SJCRH30 (cell line): ENCODE measurements at places on chromosomes 4 and X.

DNA sequence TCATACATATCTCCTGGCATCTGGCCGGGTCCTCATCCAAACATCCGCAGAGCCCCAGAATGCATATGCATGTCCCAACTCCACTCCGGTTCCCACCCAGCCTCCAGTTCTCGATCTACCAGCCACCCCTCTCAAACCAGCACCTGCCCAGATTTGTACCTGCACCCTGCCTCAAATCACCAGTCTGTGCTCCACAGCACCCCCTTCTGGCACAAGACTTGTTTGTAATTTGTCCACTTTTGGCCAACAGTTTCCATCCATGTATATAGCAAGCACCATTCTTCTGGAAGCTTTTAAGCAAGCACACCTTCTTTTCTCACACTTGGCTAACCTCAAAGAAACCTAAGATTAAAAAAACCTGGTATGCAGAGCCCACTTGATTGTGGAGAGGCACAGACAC, 644.1 kb downstream of the MID1IP1 start:
- peak; percentile 27 for DNase-seq

DNA sequence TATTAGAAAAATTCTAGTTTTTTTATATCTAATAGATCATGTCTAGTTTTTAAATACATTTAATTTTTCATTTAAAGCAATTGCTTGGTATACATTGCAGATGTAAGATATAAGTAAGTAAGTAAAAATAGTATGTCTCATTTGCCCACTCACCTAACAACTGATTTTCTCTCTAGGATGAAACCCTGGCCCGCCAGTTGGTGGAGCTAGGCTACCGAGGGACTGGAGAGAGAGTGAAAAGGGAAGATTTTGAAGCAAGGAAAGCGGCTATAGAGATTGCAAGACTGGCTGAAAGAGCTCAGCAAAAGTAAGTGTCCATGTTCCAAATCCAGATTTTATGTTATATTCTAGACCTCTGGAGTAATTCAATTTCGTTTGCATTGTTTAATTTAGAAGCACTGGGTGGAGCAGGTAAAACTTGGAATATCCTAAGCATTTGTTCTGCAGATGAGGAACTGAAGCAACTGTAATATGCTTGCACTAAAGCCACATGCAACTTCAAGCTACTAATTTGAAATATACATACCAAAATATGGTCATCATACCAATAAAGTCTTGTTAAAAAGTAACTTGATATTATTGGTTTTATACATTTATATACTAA, 27.1 kb downstream of the CFAP299 start:
- DNase-seq: peak; percentile 68

- DNase-seq: no peak
These were observed 23.5 kb upstream of the ETNPPL start for GRCh38 chr4:108786351-108786750.

DNA sequence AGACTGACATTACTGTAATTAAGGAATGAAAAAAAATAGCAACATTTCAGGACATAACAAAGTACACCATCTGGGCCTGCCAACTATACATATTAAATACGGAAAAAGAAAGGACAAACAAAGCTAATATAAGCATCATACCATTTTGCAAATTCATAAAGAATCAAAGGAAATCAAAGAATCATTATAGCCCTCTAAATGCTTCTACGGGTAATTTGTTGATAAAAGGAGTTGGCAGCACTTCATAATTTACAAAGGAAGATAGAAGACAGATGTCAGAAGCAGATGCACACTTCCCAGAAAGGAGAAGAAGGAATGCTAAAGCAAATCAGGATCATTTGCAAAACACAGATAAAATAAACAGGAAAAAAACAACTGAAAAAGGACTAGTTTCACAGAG, 1757.3 kb downstream of the PCDH7 start:
- no peak for DNase-seq

GRCh38 chr4:34261799-34262314, 1982.5 kb downstream of the ARAP2 start:
- no peak for DNase-seq

DNA sequence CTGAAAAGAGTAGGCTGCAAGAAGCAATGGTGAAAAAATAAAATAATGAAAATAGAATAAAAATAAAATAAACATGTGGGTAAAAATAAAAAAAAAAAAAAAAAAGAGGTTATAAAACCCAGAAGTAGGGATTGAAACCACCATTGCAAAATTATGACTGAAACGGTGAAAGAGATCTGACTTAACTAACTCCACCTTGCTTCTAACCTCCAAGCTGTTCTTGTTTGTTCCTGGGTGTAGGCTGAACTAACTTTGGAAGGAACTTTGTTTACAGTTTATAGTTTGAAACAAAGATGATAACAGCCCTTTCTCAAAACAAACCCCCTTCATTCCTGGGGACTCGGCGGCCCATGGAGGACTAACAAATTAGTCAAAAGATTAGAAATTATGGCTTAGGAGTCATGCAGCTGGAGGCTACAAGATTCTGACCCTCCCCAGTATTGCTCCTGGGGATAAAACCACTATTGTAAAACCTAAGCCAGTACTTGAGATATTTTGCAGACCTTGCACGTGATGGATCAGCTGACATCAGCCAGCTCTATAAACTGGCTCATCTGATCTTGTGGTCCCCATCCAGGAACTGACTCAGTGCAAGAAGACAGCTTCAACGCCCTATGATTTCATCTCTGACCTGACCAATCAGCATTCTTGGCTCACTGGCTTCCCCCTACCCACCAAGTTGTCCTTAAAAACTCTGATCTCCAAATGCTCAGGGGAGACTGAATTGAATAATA, 30.4 kb downstream of the DDX60L start:
- DNase-seq: no peak

DNA sequence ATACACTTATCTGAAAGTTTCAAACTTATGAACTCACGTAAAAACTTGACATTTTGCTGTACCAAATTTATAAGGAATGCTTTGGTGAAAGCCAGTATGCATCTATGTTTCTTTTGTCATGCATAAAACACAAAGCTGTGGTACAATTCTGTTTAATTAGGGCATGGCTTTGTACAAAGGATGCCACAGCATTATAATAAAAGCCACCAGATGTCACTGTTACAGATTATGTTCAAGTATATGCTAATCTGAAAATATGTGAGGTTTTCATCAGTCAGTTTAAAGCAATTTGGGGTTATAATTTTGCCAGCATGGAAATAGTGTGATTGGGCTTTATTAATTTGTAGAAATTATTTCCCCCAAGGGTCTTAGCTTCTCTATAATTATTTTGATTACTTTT, 69.0 kb downstream of the ATOH1 start:
- DNase-seq: no peak

DNA sequence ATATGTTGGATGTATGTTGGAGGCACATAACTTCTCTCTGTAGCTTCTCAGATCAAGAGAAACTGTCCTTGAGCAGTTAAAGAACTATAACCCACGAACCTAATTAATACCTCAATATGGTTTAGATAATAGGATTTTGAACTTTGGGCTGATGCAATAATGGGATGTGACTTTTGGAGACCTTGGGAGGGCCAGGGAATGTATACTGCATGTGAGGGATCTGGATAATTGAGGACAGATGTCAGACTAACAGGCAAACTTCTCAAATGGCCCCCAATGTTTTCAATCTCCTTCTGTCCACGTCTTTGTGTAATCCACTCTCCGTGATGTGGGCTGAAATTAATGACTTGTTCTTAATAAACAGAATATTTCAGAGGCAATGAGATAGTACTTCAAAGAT, 202.2 kb upstream of the FAT4 start:
- no peak for DNase-seq

DNA sequence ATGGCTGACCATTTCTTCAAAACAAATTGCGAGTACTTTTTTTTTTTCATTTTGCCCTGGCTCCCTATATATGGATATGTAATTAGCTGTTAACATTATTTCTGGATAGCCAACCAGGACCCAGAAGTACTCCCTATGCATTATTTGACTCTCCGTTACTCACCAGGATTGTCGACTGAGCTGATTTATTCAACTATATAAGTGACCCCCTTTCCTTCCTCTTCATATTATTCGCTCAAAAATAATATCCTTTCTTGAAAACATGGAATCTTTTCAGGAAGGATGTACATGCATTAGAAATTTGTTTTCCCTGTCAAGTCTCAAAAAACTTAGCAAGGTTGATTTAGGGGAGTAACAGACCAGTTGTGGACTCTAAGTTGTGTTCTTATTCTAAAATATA, 114.1 kb upstream of the KLHL4 start:
- DNase-seq: no peak

DNA sequence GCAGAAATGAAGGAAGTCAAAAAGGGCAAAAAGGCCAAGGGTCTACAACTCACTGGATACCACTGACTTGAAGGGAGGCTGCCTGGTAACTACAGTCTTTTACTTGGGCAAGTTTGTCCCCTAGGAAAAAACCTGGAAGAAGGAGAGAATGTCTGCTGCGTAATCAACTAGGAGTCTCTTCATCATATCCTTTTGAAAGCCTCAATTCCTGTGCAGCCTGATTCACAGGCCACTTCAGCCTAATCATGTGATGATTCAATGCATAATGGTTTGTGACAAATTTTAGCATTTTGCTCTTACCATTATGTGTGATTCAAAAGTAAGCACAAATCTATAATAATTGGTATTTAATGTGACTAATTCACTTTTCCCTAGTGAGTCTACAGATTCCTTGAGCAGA, 273.6 kb downstream of the FRMPD4 start:
- DNase-seq: no peak

DNA sequence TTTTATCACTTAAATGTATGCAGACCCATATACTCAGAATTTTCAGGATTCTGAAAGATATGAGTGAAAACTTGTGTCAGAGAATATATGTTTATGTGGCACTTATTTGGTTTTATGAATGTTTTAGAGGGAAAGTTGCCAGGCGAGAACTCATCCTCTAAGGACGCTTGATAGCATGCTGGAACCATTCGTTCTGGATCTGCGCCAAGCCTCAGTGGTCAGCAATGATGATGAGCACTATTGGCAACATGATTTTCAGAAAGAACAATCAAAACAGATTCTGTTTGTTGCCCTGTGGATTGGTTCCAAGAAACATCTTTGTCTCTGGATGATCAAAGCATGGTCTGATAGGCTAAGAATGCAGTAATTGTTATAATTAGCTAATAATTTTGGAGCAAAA, 32.1 kb upstream of the RAPGEF2 start:
- peak; percentile 12 for DNase-seq

DNA sequence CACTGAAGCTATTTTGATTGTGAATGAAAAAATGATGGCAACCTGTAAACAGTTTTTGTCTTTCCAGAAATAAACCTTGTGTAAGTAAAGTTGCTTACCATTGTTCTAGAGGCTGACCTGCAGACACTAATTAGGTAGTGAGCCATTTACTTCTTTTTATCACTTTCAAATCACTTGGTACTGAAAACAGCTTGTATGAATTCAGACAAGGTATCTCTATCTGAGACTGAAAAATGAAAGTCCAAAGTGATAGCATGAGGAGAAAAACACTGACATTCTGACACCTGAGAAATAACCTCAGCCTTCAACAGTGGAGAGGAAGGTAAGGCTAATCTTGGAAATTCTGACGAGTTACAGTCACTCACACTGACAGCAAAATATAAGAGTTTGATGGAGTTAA, 238.8 kb downstream of the GPC3 start:
- DNase-seq: no peak

- no peak for DNase-seq
These were observed 286.2 kb downstream of the IL1RAPL2 start for GRCh38 chrX:104852241-104852640.

DNA sequence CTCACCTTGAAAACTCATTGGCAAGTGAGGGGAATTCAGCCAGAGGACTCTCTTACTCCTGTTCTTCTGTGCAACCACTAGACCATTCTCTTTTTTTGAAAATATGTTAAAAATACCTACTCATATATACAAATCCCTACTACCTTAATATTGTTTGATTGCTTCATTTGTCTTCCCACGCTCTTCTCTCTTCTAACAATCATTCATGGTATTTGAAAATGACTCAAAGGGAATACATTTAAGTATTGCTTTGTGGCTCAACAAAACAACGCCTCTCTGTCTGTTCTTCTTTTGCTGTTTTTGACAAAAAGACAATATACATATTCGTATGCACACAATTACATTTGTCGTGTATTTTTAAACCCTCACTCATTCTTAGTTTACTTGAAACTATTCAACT, 589.4 kb downstream of the ANKRD50 start:
- no peak for DNase-seq

- DNase-seq: no peak
These were observed 13.7 kb downstream of the CLRN2 start for GRCh38 chr4:17528551-17529165.

DNA sequence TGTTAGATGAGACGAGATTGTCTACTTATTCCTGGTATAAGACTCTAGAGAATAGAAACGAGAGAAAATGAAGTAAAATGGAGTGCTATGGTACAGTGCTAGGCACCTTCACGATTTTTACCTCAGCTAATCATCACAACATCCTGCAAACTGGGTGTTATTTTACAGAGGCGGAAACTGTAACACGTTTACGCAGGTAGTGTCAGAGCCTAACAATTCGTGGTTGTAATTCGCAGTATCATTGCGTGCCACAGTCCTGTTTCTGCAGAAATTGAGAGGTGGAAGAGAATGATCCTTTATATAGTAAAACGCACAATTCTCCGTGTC, 383 bp upstream of the TBC1D19 start:
- no peak for DNase-seq

GRCh38 chrX:44265559-44265958, 77.9 kb downstream of the EFHC2 start:
- no peak for DNase-seq

DNA sequence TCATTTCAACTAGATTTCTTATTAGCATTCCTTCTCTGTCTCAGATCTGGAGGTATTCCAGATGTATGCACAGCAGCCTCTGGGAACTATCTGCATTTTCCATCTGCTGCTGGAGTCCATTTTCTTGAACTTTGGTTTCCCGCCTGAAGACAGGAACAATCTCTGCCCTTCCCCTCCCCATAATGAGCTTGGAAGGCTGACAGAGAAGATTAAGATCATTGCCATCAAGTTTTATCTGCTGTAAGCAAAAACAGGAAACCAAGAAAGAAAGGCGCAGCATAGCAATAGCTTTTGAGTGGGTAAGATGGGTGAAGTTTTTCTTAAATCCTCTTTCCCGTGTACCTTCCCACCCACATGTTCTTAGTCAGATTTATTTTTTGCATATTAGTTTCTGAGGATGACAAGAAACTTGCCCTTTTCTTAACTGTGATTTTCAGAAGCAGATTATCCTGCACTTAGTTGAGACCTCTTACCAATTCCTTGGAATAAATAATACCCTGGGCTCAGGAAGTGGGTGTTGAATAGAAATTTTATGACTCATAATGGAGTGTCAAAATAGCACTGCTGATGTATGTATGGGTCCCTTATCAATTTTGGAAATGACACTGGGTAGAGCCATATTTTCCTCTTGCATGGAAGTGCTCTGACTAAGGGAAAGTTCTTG, 78.3 kb downstream of the CT47B1 start:
- DNase-seq: no peak

- DNase-seq: peak; percentile 4
These were observed 18.4 kb downstream of the IQSEC2 start for GRCh38 chrX:53262918-53263394.

GRCh38 chrX:48606091-48606490, 8.8 kb downstream of the WDR13 start:
- no peak for DNase-seq

GRCh38 chr4:13950491-13950890, 323.0 kb upstream of the BOD1L1 start:
- DNase-seq: no peak

GRCh38 chr4:27082776-27083175, 222.1 kb downstream of the STIM2 start:
- DNase-seq: no peak

GRCh38 chr4:27873596-27873995, 1013.0 kb downstream of the STIM2 start:
- DNase-seq: no peak

- peak; percentile 52 for DNase-seq
These were observed 102.9 kb downstream of the GRXCR1 start for GRCh38 chr4:42995343-42995944.

GRCh38 chrX:119407681-119408080, 8.5 kb downstream of the SLC25A43 start:
- DNase-seq: no peak
